Iris pigment epithelial cell (primary cell): ENCODE measurements at places on chromosomes 13 and 19.

DNA sequence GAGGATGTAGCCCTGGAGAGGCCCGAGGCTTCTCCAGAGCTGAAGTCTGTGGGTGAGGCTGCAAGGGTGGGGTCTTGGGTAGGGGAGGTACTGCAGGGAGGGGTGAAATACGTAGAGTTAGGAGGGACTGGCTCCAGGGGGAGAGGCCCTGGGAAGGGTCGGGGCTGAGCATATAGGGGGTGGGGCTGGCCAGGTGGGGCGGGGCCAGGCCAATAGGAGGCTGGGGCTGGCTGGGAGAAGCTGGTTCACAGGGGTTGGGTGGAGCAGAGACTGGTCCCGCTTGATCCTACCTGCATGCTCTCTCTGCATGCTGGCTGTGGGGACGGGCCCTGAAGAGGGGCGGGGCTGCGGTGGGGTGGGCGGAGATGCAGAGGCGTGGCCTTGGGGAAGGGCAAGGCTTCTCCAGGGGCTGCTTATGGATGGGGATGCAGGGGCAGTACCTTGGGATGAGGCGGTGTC, 51.9 kb downstream of the CELF5 start:
- no peak for DNase-seq

- no peak for DNase-seq
These were observed 453.7 kb downstream of the PCDH17 start for GRCh38 chr13:58085274-58085673.

- DNase-seq, result no peak
These were observed 103.9 kb downstream of the GGACT start for GRCh38 chr13:100484702-100485101.

DNA sequence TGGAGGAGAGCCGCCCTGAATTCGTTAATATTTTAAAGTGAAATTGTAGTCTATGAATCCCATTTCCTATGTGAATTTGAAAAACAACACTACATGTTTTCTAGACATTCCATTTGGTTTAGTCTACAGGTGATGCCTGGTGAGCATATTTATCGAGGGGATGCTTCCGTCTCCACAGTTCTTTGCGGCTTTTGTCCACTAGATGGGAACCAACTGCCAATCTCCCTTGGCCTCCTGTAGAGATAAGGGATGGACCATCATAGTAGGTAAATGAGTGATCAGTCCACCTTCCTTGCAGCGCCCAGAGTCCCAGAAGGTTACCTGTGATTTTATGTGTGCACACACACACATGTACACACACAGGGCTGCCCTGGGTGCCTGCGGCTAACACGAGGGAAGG, 289.8 kb upstream of the SOX21 start:
- no peak for DNase-seq

- no peak for DNase-seq
These were observed 3.2 kb downstream of the EPN1 start for GRCh38 chr19:55678121-55678671.
